ENCODE measurements at places on chromosomes 1 and 21.

DNA sequence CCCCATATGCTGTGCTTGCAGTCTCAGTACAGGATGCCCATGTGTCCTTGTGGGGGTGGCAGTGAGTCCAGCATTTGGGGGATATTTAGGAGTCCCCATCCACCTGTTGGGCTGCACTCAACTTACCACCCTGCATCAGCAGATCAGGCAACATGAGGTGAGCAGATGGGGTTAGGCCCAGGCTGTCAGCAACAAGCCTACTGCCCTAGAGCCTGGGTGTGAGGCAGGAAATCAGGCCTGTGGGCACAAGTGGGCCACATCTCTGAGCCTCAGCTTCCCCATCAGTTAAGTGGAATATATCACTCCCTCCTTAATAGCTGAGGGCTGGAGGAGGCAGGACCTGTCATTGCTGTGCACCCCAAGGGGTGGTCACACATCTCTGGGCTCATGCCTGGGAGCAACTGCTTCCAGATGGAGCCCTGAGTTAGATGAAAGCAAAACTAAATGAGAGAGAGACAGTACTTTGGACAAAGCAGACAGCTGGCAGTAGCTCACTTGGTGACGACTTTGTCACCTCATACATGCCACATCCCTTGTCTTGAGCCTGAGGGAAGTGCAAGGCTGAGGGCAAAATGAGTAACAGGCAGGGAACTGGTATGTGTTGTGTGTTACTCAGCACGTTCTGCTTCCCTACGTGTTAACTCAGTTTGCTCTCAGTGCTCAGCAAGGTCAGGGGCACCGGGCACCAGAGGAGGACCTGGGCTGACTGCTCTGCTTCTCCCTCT is 48.4 kb downstream of the TRIM11 start:
- H3K27me3 ChIP-seq: no peaks in the 10 kb centered on the region
- no peaks in the 10 kb centered on the region for H3K4me1 ChIP-seq
- no peak overlapping the region for H3K4me3 ChIP-seq
- no peaks in the 10 kb centered on the region for H3K36me3 ChIP-seq
- no peak overlapping the region for H3K27ac ChIP-seq
- no peak for DNase-seq

GRCh38 chr1:11391886-11392285 is 87.1 kb upstream of the DISP3 start:
- H3K27ac ChIP-seq: no peak overlapping the region
- H3K4me1 ChIP-seq: no peaks in the 10 kb centered on the region
- H3K4me3 ChIP-seq: no peak overlapping the region
- H3K36me3 ChIP-seq: no peaks in the 10 kb centered on the region
- no peaks in the 10 kb centered on the region for H3K27me3 ChIP-seq

DNA sequence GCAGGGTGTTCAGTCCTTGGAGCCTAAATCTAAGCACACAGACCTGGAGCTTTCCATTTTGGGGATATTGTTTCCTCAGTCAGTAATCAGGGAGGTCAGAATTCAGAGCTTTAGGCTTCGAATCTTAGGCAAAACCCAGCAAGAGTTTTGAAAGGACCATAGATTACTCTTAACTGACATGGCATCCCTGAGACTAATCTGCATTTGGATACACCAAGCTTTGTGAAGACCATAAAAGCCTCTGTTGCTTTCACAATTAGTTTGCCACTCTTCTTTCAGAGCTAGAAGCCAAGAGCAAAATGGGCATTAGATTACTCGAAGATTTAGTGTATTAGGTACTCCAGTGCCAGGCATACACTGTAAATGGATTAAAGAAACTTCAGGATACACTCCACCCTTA is 131.8 kb upstream of the GREM2 start:
- no peak overlapping the region for H3K27ac ChIP-seq
- H3K36me3 ChIP-seq: no peaks in the 10 kb centered on the region
- DNase-seq: no peak
- no peaks in the 10 kb centered on the region for H3K27me3 ChIP-seq

DNA sequence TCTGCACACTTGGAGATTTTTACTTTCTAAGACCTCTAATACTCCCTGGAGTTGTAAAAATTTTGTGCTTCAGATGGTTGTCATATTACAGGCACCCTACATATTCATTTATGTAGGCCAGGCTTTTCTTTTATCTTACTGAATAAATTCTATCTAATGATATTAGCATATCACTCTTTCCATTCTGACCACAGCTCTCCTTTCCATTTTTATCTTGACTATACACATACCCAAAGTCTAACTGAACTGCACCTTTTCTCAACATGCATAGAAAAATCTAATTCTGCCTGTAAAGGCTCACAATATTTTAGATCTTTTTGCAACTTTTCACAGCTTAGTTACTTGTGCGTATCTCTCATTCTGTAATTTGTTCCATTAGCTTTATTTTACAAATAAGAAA is 52.7 kb upstream of the TSHB start:
- H3K4me3 ChIP-seq: no peak overlapping the region
- no peaks in the 10 kb centered on the region for H3K36me3 ChIP-seq
- DNase-seq: no peak
- H3K4me1 ChIP-seq: no peaks in the 10 kb centered on the region
- H3K27me3 ChIP-seq: no peaks in the 10 kb centered on the region

GRCh38 chr1:25614501-25615171 is 2.0 kb upstream of the MAN1C1 start:
- H3K27ac ChIP-seq: no peak overlapping the region
- H3K36me3 ChIP-seq: no peaks in the 10 kb centered on the region
- H3K27me3 ChIP-seq: peaks cover 16% of the 10 kb centered on the region
- peaks cover 20% of the 10 kb centered on the region for H3K4me1 ChIP-seq
- H3K4me3 ChIP-seq: no peak overlapping the region
- DNase-seq: no peak

DNA sequence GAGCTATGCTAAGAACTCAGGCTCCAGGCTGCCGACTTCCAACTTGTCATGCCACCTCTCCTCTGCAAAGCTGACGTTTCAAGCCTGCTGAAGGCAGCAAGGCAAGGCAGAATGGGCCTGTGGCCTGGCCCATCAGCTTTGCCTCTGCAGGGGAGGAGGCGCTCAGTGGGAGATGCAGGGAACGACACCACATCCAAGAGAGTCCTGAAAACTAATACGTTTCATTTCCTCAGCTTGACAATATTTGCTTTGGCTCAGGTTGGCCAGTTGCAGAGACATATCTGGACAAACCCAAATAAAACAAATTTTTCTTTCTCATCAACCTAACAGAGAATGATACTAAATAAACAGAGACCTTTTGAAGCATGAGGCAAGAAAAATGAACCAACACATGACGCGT is 35.3 kb downstream of the BEND5 start:
- no peaks in the 10 kb centered on the region for H3K27me3 ChIP-seq
- H3K4me1 ChIP-seq: peaks cover 6% of the 10 kb centered on the region
- H3K4me3 ChIP-seq: no peak overlapping the region
- DNase-seq: no peak
- no peaks in the 10 kb centered on the region for H3K36me3 ChIP-seq

DNA sequence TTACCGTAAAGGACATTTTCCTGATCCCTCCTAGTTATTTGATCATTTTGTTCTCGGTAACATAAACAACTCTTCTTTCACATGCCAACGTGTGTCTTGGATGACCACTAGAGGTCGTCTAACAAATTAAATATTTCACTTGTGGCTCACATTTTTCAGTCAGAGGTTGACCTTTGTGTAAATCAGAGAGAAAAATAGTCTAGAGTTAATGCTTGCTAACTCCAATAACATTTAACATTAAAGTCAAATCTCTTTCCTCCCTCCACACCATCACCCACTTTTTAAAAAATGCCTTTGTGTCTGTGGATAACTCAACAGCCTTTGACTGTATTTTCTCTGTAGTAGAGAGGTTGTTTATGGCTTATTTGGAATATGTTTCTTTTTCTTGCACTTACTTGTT is 220.5 kb upstream of the B3GALT2 start:
- H3K4me1 ChIP-seq: no peaks in the 10 kb centered on the region
- H3K4me3 ChIP-seq: no peak overlapping the region
- H3K36me3 ChIP-seq: no peaks in the 10 kb centered on the region
- H3K27ac ChIP-seq: no peak overlapping the region
- peak; percentile 76 for DNase-seq
- H3K27me3 ChIP-seq: no peaks in the 10 kb centered on the region

GRCh38 chr1:44673675-44674112 is 587 bp downstream of the TMEM53 start:
- H3K4me1 ChIP-seq: peaks cover 24% of the 10 kb centered on the region
- H3K4me3 ChIP-seq: peak overlapping the region; percentile 96
- H3K27me3 ChIP-seq: no peaks in the 10 kb centered on the region
- H3K27ac ChIP-seq: peak overlapping the region; percentile 74

- H3K36me3 ChIP-seq: no peaks in the 10 kb centered on the region
- H3K27me3 ChIP-seq: no peaks in the 10 kb centered on the region
- no peaks in the 10 kb centered on the region for H3K4me1 ChIP-seq
- DNase-seq: no peak
These were observed 21.1 kb downstream of the GLUL start for GRCh38 chr1:182370532-182370931.

DNA sequence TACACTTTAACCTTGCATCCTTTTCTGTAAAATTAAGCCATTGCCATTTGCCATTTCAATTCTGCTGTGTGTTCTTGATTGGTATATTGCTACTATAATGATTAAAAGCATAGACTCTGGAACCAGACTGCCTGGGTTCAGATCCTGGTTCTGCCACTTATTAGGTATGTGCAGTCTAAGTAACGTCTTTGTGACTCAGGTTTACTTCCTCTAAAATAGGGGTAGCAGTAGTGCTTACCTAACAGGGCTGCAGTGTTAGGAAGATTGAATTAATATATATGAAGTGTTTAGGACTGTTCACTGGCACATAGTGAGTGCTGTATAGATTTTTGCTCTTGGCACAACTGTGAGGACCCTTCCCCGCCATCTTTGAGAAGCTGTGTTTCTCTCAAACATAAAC is 4.4 kb downstream of the CDC42 start:
- no peak overlapping the region for H3K27ac ChIP-seq
- no peak overlapping the region for H3K4me3 ChIP-seq
- H3K27me3 ChIP-seq: no peaks in the 10 kb centered on the region
- peaks cover 24% of the 10 kb centered on the region for H3K4me1 ChIP-seq
- no peaks in the 10 kb centered on the region for H3K36me3 ChIP-seq
